T follicular helper cell (primary cell): ENCODE measurements at places on chromosomes 5 and 9.

DNA sequence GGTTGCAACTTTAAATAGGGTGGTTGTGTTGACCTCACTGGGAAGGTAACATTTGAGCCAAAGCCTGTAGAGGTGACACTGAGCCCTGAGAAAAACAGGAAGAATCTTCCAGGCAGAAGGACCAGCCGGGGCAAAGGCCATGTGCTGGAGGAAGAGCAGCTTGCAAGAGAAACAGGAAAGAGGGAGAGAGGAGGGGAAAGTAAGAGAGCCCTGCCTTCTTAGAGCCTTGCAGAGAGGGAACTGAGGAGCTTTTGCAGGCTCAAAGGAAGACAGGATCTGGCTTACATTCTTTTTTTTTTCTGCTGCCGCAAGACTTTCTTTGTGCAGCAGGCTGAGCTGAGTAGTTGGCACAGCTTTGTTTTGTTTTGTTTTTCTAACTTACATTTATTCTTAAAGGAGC, 17.4 kb downstream of the C9orf153 start:
- no peak for DNase-seq

- no peak for DNase-seq
Observed at GRCh38 chr5:1795506-1795905, 4.1 kb downstream of the MRPL36 start.

DNA sequence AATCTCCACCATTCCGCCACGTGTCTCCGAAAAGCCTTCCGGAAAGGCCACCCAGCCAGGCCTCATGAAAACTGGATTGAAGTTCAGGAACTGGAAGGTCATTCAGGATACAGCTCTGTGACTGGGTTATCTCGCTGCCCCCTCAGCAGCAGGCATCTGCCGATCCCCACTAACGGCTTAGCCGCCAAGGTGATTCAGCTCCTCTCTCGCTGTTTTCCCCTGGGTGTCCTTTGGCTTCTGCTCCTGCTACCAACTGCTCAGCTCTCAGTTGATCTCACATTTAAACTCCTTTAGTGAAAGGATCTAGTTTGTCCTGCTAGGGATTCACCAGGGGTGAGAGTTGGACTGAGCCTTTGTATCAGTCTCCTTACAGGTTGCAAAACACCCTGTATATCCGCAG, 2.2 kb upstream of the GDNF start:
- DNase-seq, result no peak

- DNase-seq, result no peak
Observed at GRCh38 chr9:136662656-136663581, at the start of gene EGFL7. TSS of gene EGFL7 (plus strand) at chr9:136662916. CDS start at chr9:136668283, 5,367 bp downstream.

GRCh38 chr5:158751961-158752655, 347.6 kb downstream of the EBF1 start:
- DNase-seq, result no peak

DNA sequence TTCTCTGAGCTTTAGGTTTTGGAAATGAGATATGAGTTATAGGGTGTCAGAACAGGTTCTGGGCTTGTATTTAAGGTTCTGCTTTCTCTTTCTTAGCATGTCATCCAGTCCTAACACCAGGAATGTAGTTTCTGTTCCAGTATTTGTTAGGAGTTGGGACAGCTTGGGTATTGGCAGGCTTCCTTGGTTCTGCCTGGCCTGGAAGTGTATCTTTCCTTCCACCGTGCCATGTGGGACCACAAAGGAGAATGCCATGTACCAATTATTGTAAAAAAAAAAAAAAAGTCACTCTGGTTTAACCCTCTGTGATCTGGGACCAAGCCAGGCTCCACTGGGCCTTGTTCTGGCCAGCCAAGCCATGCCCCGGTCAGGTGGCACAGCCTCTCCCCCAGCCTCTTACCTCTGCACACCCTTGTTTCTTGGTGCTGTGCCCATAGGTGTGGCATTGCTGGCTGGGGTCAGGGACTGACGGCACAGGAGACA, 47.8 kb downstream of the ARHGAP26 start:
- DNase-seq, result no peak
